ENCODE measurements at places on chromosomes 7 and 10.
A peak's percentile ranks its signal among the peaks of the same experiment; 100 is the strongest.

- DNase-seq: no peak
Measured at GRCh38 chr7:101812595-101812994, 4.8 kb upstream of the CUX1 start.

DNA sequence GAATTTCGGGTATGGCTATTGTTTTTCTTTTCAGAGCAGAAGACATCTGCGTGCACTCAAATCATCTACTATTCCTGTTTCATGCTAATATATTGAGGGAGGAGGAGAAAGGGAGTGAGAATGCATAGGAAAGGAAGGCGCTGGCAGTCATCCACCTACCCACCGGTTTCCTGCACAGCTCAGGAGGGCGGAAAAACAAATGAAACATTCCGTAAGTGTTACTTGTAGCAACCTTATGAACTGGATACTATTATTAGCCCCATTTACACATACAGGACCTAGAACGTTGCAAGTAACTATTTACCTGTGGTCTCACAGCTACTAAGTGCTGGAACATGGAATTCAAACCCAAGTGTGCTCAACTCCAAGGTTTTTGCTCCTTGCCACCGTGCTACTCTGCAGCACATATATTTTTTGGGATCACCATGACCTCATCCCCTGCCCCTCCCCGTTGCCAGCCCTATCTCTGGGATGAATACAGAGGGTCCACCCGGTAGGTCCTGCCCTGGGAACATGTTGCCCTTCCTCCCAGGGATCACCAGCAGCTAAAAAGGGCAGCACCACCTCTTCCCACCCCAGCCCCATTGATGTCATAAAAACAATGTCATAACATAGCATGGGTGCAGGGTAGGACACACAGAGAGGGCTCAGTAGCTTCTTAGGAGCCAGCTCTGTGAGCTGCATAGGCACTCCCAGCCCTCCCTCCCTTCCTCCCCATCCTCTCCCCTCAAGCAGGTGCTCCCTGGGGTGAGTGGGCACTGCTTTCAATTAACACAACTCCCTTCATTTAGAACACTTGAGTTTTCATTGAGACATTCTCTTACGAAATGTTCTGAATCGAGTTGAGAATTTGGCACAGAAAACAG, 16.9 kb downstream of the GFRA1 start:
- DNase-seq: no peak

- no peak for DNase-seq
Measured at GRCh38 chr10:48751730-48752129, 67.1 kb downstream of the WDFY4 start.

GRCh38 chr10:120701381-120701780, 149.8 kb upstream of the WDR11 start:
- no peak for DNase-seq

GRCh38 chr10:131237991-131238651, 73.4 kb downstream of the TCERG1L start:
- no peak for DNase-seq

- DNase-seq: no peak
Measured at GRCh38 chr10:62075912-62076311, 174.4 kb downstream of the ARID5B start.

GRCh38 chr10:3806603-3807002, 21.6 kb upstream of the KLF6 start:
- DNase-seq: peak; percentile 90

- DNase-seq: no peak
Measured at GRCh38 chr10:112583236-112583939, 136.4 kb downstream of the VTI1A start.

GRCh38 chr10:79301754-79302530, 45.3 kb upstream of the PPIF start:
- no peak for DNase-seq

DNA sequence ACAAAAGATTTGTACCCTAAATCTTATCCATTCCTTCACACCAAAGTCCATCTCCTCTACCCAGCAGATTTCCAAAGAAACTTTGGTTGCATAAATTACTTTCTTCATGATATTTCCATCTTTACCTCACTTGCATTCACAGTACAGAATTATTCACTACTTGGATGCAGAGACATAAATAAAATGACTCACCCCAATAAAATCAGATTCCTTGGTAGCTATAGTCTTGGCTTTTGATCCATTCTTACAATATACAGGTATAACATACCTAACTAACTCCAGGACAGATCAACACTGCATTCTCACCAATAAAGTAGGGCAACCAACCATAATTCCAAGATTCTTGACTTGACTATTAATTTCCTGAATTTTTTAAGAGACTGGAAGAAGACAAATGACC, 815.1 kb downstream of the MAGI2 start:
- no peak for DNase-seq

- no peak for DNase-seq
Measured at GRCh38 chr10:104128214-104128613, 6.2 kb downstream of the SFR1 start.

GRCh38 chr7:51292596-51292995, 24.0 kb downstream of the COBL start:
- DNase-seq: no peak

GRCh38 chr7:37312608-37313007, 136.1 kb downstream of the ELMO1 start:
- no peak for DNase-seq

DNA sequence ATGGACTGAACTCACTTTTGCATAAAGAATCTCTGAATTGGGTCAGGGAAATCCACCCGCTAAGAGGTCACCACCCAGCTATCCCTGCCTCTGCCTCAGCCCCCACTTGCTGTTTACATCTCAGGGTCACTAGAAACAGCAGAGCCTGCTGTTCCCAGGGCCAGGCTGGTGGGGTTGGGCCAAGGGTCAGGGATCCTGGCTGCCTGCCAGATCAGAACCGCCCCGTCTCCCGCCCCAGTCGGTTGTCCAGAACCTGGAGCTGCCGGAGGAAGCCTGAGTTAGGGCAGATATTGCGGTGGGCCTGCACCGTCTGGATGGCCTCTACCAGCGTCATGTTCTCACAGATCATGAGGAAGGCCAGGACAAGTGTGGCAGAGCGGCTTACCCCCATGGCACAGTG, 17.0 kb upstream of the SAMD8 start:
- no peak for DNase-seq

DNA sequence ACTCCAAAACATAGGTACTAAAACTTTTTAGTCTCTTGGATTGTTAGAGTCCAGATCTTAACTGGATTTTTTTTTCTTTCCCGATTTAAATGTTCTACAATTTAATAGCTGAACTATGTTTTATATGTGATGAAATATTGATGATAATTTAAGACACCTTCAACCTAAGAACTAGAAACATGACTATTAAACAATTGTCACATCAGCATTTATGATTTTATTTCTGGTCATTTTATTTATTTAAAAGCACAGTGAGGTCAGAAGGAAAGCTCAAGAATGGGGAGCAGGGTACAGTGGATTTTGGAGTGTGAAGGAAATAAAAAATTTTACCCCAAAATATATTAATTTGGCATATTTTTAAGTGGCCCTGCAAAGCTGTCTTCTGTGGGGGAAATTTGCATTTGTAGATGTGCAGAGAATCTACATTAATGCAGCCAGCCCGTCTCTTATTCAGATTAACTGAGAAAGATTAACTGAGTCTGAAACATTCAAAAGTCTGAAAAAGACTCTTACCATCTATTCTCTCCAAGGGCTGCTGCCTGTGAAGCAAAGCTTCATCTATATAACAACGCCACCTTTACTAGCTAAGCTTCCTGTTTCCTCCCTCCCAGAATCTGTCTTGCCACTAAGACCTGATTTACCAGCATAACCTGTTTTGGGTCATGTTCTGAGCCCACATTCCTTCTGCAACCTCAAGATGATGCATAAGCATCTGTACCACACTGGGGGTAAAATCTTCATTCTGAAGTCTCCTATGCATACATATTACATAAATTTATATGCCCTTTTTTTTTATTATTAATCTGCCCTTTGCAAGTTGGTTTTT, 86.4 kb downstream of the TMEM106B start:
- DNase-seq: no peak

DNA sequence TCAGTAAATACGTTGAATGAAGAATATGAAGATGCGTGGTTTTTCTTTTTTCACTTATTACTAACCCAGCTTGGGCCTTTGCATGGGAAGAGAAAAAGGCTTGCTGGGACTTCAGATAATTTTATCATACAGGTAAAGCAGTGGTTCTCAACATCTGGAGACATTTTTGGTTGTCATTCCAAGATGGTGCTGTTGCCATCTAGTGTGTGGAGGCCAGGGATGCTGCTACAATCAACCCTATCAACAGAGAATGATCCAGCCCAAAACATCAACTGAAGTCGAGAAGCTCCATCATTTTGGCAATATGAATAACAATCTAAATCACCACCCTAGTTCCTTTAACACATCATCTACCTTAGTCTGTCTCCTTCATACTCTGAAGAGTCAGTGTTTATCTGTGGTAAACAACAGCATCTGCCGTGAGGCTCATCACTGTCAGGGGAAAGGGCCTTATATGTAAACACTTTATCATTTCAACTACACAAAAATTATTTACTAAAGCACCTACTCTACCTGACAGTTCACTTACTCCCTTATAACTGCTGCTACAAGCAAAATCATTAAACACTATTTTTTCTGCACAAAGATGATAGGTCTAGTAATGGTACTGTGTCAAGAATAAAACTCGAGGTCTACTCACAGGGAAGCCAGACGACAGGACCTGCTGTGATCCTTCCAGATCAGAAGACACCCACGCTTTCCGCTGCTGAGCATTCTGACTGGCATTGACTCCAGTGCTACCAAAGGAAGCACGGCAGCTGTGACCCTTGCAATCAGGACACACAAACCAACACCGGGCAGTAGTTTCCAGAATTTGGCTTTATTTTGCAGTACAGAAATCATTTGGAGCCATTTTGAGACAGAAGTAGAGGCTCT, 48.6 kb downstream of the GDI2 start:
- no peak for DNase-seq

DNA sequence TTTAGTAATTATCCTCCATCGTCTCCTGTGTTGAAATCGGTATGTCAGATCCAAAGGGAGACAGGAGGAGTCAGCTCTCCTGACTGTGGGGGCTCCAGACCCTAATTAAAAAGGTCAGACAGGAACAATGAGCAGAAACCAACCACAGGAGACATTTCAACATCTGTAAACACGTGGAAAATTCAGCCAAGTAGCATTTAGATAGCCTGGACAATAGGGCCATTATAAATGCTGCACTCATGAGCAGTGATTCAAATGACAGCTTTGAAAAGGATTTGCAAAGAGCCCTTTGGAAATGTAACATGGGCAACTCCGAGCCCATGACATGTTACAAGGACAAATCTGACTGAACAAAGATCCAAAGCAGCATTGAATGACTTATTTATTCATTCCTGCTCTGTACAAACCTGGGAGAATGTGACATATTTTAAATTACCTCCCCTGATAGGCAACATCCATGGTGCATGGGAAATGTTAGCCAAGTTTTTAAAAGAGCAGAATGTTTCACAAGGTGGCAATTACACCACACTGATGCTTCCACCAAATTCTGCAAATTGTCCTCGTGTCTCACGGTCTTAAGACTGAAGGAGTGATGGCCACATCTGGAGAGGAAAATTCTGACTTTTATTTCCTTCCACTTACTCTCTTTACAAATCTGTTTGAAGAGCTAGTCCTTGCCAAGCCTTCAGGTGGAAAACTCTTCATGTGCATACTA, 113.3 kb upstream of the KMT2E start:
- DNase-seq: no peak

GRCh38 chr7:30286749-30287148, 2.4 kb downstream of the ZNRF2 start:
- DNase-seq: no peak

DNA sequence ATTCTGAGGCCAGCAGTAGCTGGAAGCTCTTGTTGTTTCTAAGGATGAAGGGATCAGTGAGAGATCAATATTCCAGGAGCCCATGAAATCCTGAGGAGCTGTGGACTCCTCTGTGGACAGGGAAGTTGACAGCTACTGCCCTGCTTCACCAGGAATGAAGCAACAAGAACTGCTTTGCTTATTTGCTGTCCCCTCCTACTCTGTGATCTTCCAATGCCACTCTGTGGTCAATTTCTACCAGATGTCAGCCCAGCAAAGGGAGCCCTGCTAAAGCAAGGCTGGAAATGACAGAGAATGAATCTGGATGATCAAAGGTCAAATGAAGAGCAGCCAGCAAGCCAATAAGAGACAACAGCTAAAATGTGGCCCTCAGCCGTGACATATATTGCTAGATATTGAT, 227.5 kb upstream of the CHRM2 start:
- no peak for DNase-seq

Data from A549 (cell line).